Amygdala (tissue), 56 donors: ENCODE measurements at places on chromosomes 3 and 15.

DNA sequence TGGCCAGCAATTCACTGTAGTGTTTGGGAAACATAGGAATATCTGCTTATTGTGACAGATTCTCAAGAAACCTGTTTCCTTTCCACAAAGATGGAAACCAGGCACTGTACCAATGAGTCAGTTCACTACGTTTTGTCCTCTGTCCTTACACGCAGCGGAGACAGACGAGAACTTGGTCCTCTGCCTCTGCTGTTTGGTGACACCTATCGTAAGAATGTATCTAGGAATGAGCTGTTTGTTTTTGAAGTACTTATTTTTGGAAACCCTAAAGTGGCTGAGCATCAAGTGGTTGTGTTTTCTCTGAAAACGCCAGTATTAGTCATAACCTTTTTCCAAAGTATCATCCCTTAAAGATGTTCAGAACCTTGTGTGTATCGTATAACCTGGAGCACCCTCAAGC, 93.0 kb downstream of the PGPEP1L start:
- DNase-seq, result no peak

DNA sequence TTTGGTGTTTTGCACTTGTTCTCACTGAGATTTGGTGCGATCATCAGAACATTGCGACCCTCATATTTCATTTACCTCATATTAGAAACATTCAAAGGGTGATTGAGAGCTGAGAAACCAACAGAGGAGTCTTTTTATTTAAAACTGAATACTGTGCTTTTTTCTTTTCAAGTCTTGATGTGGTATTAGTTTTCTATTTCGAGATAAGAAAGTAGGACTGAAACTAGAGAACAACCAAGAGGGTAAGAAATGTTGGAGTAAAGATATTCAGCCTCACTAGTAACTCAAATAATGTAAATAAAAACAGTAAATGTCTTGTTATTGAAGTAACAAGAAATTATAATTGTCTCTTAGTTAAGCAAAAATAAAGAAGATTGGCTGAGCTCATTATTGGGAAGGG, 26.5 kb downstream of the EFHB start:
- DNase-seq, result no peak

DNA sequence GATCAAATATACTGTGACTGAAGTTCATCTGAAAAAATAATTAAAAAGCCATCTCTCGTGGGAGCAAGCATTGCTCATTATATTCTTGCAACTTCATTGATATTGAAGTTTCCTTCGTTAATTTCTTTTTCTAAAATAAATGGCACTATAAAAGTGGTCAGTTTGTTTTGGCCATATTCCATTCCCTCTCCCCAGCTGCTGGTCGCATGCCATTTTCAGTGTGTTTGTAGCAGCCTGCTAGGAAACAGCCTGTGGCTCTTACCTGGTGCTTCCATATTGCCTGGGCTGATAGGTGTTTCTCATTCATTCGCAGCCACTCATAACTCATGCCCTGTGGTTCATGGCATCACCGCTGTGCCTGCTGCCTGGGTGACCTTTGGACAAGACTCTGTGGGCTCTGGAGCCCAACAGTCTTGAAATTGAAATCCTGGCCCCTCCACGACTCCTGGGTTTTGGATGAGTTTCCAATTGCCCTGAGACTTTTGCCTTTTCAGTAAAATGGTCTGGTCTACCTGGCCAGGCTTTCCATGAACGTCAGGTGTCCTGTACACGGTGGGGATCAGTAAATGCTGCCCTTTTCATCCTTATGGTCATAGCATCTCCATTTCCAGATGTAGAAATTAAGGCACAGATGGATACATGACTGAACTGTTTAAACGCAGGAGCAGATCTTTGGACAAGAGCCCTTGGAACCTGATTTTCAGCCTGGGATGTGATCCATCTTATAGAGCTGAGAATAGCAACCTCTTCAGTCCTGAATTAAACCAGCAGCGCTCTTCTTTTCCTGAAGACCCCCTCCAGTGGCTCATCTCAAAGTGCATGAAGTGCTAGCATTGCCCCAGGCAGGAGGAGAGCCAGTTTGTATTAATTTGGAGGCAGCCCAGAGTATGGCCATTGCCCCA, 69.4 kb downstream of the SLCO3A1 start:
- DNase-seq, result no peak

DNA sequence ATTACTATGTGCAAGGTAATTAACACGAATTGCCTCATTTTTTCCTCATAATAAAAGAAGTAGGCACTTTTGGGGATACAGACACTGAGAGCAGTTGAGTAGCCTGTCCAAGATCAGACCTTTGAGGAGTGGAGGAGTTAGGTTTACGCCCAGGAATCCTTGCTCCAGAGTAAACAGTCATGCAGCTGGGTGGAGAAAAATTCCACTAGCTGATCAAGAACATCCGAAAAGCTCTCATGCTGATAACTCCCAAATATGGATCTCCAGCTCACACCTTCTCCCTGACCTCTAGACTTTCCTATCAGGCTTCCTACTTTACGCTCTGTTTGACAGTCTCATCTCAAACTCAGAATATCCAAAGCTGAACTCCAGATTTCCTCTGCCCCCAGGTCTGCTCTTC, 53.3 kb downstream of the ST6GAL1 start:
- no peak for DNase-seq
